T1000 (cell line): ENCODE measurements at places on chromosomes 4 and X.

DNA sequence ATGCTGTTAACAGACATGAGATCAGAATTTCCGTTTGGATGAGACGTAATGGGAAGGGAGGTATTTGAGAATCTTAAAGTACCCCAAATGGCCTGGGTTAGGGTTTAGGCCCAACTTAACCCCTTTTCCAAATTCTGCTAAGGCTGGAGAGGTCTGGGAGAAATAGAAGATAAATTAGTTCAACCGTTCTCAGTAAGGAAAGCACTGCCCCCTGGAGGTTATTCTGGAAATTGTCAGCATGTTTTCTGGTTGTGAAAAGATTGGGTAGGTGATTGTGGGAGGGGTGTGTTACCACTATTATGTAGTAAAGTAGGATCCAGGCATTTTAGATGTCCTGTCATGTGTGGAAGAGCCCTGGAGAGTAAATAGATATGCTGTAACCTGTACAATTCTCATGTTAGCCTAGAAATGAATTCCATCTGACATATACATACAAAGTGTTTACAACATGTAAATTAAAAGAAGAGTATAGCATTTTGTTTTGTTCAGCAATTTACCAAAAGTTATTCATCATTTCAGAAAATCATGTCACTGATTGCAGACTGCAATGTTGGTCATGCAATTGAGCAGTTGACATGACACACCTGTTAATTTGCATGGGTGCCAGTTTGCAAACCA is 26.8 kb upstream of the GRXCR1 start:
- DNase-seq: peak; percentile 49

GRCh38 chrX:110086162-110086915 is 83.4 kb downstream of the TMEM164 start:
- DNase-seq: no peak

DNA sequence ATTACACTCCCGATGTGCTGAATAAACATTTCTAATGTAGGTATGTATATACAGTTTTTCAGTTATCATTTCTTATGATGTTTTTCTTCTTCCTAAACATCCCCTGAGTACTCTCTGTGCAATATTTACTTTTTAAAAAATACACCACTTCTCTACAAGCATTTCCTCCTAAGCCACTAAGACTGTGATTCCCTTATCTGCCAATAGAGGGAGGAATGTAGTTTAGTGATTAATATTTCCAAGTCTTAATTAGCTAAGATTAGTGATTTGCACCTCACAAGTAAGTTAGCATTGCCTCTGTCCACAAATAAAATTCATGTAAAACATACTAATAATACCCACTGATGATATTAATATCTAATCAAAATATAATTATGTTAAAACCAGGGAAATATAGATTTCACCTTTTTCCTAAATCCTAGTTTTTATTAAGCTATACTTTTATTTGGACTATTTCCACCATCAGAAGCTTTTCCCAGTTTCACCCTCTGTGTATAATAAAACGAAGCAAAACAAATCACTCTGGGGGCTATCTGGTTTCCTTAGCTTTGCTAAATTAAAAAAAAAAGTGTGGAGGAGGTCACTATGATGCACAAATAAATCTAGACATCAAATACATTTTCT is 909.1 kb downstream of the FAT4 start:
- DNase-seq: no peak

DNA sequence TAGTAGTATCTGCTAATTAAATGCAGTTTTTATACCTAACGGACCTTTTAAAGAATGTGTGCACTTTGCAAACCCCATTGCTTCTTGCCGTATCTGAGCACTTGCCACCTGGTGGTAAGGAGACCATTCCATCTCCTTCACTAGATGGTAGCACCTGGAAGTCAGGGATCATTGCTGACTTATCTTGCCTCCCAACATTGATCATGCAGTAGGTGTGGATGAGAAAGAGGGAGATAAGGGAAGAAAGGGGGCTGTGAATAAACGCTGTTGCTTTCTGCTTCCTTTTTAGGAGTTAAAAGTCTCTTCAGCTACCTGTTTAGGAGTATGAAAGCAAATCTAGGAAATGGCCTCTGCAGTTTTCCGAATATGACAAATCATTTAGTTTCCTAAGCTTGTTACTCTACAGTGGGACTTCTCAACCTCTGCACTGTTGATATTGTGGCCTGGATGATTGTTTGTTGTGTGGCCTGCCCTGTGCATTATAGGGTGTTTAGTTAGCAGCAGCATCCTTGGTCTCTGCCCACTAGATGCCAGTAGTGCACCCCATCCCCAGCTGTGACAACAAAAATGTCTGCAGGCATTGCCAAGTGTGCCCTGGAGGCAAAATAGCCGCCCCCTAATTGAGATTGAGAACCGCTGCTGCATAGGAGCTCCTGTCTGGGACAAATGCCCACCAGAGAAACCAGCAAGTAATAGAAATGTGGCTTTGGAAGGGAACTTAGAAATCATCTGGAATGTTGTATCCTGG is 38.8 kb downstream of the GAB1 start:
- DNase-seq: no peak

DNA sequence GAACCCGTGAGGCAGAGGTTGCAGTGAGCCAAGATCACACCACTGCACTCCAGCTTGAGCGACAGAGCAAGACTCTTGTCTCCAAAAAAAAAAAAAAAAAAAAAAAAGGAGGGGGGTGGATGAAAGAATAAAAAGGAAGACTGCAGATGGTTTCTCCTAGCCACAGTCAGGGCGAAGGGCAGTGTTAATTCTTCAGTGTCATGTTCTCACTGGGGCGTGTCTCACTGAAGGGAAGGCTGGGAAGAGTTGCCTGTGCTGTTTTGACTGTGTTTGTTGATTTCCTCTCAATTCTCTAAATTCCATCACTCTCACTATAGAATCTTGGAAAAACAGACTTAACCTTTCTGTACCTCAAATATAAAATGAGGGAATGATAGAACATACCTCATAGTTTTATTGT is 71.6 kb upstream of the DHX15 start:
- no peak for DNase-seq

GRCh38 chr4:47315346-47315745 is 148.2 kb downstream of the COMMD8 start:
- DNase-seq: no peak

- peak; percentile 57 for DNase-seq
These were observed 975.9 kb downstream of the STIM2 start for GRCh38 chr4:27836523-27836922.

DNA sequence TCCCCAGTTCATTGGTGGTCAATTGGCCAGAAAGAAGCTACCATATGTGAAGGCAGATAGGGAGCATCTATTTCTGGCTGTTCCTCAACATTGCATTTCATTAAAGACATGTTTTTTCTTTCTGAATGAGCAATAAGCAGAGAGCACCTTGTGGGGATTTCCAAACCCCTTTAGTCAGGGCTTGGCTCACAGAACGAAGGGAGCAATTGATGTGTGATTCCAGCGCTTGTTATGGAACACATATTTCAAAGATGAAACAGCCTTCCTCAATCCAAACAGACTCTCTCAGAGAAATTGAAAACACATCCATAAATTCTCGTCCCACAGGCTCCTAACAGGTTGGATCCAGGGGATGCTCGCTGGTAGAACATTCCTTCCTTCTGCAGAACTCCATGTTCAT is 84.1 kb downstream of the CLCN4 start:
- DNase-seq: peak; percentile 27

DNA sequence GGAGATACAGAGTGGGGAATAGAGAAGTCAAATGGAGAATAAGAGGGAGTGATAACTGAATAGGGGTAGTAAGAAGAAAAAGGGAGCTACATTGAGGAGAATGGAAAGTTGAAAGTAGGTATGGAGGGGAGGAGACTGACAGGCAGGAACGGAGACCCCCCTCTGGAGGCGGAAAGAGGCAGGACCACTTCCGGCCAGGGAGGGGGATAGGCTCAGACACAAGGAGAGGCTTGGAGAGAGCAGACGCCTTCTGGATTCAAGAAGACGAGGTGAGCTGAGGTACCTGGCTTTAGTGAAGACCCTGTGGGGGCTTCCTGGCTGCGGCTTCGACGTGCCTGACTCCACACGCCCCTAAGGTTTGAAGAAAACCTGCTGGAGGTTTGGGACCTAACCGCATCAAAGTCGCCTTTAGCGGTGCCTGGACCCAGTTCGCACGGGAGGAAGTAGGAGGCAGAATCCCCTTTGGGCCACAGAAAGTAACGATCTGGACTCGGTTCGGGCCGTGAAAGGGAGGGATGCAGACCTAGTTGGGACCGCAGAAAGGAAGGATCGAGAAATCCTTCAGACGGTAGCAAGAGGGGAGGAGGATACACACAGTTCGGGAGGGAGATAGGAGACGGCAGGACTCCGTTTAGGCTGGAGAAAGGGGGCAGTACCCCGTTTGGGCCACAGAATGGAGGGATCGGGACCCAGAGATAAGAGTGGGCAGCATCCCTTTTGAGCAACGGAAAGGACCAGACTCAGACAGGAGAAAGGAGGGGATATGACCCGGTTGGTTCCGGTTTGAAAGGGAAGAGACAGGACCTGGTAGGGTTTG is at the start of gene TRO:
Gene TRO (plus strand): TSS at position 215 of the 817 bp plus-strand sequence. CDS start 1,423 bp downstream, outside the sequence.
- DNase-seq: no peak

DNA sequence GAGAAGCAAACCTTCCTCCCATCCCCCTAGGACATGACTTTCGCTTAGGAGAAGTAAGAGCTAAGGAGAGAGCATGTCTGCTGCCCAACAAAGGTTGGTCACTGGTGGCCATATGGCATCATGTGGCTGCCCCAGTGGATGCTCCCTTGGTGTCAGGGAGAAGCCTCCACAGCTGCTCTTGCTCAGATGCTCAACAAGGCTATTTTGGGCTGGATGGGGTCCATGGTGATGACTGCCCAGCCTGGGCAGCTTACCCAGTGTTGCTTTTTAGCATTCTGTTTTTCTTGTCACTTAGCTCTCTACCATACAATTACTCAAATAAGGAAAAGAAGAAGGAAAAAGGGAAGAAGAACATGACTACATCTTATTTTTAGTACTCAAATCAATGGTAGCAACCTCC is 48.9 kb upstream of the PPARGC1A start:
- no peak for DNase-seq

GRCh38 chr4:14375816-14376215 is 626.5 kb upstream of the CPEB2 start:
- peak; percentile 22 for DNase-seq

GRCh38 chr4:70749313-70749712 is 27.5 kb downstream of the RUFY3 start:
- DNase-seq: no peak

DNA sequence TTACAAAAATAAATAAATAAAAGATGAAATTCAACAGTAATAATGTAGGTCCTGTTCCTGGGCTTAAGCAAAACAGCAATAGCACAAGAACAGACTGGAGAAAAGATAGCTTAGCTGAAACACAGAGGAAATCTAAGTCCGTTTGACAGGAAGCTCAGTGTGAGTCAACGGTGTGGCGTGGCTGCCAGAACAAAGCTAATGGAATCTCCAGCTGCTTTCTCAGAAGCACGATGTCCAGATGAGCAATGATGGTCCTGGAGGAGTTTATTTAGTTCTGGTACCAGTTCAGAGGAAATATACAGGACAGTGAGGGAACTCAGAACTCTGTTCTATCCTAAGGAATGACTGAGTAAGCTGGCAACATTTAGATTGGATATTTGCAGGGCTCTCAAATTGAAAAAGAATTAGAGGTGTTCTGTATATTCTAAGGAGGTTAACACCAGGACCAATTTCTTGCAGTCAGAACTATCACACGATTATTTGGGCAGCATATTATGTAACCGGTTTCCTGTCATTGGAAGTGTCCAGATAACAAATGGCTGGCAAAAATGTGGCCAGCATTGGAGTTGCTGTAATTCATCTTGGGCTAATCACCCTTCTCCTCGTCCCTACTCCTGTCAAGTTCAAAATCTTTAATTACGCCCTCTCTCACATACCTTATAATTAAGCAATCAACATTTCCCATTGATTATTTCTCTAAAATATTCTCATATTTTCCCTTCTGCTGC is 12.7 kb downstream of the GAB3 start:
- no peak for DNase-seq

DNA sequence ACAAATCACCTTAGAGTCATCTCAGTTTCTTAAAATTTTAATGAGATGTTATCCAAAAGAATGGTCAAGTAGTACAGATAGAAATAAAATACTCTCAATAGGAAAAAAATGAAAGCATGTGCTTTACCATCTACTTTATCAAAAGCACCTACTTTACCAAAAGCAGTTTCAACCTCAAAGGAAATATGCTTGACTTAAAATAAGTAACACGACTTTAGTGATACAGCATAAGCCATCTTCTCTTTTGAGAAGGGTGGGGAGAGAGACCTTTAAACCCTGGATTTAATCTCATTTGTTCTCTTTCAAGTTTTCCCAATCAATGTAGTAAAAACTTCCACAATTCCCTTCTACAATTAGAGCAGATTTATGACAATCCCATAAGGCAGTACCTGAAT is 26.5 kb downstream of the OTUD4 start:
- DNase-seq: no peak

GRCh38 chr4:81179326-81179725 is 35.7 kb downstream of the PRKG2 start:
- DNase-seq: no peak

- DNase-seq: no peak
These were observed 26.3 kb upstream of the PRSS48 start for GRCh38 chr4:151250706-151251105.

- no peak for DNase-seq
These were observed 134.0 kb downstream of the HTR2C start for GRCh38 chrX:114717921-114718320.

- no peak for DNase-seq
These were observed 880 bp upstream of the ETDC start for GRCh38 chrX:135308345-135308855.

GRCh38 chr4:4526401-4526800 is 15.4 kb downstream of the STX18 start:
- DNase-seq: no peak

GRCh38 chr4:118373614-118374255 is 20.9 kb upstream of the PRSS12 start:
- no peak for DNase-seq

GRCh38 chr4:177974461-177974860 is 532.2 kb upstream of the AGA start:
- DNase-seq: no peak

DNA sequence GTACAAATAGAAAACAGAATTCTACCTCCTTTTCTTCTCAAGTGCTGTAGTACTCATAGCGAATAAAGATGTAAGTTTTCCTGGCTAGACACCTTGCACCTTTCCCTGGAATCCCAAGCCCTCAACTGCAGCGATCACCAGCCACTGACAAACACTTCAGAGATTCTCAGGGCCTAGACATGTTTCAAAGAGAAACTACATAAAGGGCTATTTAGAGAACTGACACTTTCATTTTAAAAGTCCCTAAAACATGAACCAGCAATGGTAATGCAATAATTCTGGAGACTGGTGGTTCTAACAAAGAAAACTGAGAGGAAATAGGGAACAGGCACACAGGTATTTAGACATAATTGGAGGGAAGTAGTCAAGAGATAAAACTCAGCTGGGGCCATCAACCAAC is 35.7 kb downstream of the FANCB start:
- no peak for DNase-seq

- DNase-seq: no peak
These were observed at the start of gene ZNF630 for GRCh38 chrX:48071064-48071985. Gene ZNF630 (minus strand): TSS chrX:48071640. CDS start chrX:48066886, 4,754 bp downstream.
